ENCODE measurements at places on chromosomes 6 and 20.
A peak's percentile ranks its signal among the peaks of the same experiment; 100 is the strongest.

DNA sequence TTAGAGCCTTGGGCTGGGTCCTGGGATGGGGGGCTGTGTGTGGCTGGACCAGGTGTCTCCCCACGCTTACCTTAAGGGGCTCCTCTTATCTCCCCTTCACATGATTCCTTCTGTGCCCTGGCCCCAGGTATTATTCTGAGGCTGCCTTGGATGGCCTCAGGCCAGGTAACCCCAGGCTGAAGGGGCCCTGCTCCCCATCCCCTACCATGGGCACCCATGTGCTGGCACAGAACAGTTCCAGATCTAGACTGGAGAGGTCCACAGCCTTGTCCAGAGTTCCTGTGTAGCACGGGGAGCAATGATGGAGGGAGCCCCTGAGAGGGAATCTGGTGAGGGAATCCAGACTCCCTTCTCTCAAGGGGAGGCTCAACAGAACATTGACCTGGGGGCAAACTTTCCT is 32.1 kb downstream of the MOCS1 start:
- no peak for DNase-seq

DNA sequence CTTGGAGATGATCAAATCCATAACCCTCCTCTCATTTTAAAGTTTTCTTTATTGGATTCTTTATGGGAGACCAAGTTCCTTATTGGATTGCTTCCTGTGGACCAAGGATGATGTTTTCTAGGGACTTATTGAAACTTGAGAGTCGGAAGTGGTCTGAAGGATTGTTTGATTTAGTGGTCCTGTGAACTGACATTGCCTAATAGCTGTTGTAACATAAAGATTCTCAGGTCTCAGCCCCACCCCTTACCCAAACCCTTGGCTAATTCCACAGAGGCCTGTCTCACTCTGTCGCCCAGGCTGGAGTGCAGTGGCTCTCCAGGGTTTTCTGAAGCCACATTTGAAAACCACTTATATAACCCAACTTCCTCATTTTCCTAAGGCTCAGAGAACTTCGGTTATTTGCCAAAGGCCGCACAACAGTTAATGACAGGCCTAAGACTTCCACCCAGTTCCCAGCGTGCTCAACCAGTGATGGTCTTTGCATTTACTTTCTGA is 77.0 kb downstream of the ATXN1 start:
- DNase-seq: no peak

- no peak for DNase-seq
These were observed 1112.3 kb upstream of the CITED2 start for GRCh38 chr6:140486450-140487361.

- no peak for DNase-seq
These were observed 54.7 kb upstream of the TRIM39 start for GRCh38 chr6:30272032-30272431.

DNA sequence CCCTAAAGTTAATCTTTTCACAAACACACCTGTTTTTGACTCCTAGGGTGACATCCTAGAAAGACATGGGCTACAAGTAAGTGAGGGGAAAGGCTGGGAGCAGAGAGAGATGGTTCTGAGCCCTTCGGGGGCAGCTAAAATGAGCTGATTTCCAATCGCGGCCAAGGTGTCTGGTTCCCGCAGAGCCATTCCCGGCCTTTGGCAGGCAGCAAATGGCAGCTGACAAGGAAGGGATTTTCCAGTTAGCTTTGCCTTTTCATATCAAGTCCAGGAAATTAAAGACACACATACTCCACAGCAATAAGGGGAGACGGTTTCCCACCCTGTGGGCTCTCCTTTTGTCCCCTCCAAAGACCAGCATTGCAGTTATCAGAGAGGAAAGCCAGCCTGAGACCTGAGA is 228.5 kb downstream of the ZMYND8 start:
- DNase-seq: no peak

DNA sequence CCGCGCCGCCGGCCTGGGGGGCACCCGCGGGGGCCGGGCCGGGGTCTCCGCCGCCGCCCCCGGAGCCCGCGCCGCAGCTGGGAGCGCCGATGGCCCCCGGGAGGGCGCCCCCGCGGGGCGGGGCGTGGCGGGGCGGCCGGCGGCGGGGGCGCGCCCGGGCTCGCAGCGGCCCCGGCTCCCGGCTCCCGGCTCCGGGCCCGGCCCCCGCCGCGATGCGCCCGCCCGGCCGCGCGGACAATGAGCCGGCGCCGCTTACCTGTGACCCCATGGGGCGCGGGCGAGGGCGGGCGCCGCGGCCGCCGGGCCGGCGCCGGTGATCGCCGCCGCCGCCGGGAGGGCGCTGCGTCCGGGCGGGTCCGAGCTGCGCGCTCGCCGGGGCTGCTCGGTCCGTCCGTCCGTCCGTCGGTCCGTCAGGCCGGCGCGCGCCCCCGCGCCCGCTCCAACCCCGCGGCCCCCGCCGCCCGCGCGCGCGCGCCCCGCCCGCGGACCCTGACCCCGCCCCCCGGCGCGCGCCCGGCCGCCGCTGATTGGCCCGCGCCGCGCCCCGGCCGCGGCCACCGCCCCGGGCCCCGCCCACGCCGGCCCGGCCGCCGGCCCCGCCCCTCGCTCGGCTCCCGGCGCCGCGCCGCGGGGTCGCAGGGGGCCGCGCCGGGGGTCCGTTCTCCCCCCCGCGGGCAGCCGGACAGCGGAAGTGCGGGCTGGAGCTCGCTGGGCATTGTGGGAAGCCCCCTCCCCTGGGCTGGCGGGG is at the start of gene ZBTB46:
TSS of gene ZBTB46 (minus strand) at position 424 of the 748 bp plus-strand sequence. CDS start 40,507 bp downstream, outside the sequence.
- peak; percentile 42 for DNase-seq

DNA sequence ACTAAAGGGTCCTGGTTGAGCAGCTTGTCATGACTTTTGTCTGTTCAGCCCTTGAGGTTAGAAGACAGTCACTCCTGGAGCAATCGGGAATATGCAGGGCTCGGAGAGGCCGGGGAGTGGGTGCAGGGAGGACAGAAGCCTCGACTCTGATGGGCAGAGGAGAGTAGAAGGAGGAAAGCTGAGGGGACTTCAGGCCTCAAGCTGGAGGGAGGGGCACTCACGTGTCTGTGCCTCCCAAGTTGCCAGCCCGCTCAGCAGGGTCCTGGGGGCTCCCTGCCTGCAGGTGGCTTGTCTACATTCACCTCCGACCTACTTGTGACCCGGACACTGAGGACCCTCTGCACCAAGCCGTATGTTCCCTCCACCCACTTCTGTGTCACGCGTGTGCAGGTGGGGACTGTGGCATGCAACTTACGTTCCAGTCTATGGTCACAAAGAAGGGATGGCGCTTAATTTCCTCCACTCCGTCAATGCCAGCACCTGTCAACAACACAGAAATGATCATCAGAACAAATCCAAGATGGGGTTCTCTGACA is 86.8 kb upstream of the MPC1 start:
- no peak for DNase-seq

GRCh38 chr6:134636186-134636799 is 313.6 kb downstream of the ALDH8A1 start:
- DNase-seq: no peak

GRCh38 chr6:135935941-135936601 is 84.6 kb downstream of the PDE7B start:
- DNase-seq: no peak

GRCh38 chr20:53826597-53827291 is 233.1 kb upstream of the ZNF217 start:
- no peak for DNase-seq

- DNase-seq: no peak
These were observed 110.2 kb downstream of the SASH1 start for GRCh38 chr6:148452876-148453275.

- peak; percentile 8 for DNase-seq
These were observed 54.0 kb downstream of the PSMG4 start for GRCh38 chr6:3312604-3313231.

GRCh38 chr20:24208652-24209051 is 220.1 kb upstream of the GGTLC1 start:
- peak; percentile 67 for DNase-seq

GRCh38 chr6:168258795-168259194 is 60.8 kb downstream of the DACT2 start:
- DNase-seq: no peak

GRCh38 chr6:4668271-4669179 is 107.7 kb upstream of the CDYL start:
- no peak for DNase-seq

- DNase-seq: no peak
These were observed 26.6 kb upstream of the ELMO2 start for GRCh38 chr20:46433051-46433450.

DNA sequence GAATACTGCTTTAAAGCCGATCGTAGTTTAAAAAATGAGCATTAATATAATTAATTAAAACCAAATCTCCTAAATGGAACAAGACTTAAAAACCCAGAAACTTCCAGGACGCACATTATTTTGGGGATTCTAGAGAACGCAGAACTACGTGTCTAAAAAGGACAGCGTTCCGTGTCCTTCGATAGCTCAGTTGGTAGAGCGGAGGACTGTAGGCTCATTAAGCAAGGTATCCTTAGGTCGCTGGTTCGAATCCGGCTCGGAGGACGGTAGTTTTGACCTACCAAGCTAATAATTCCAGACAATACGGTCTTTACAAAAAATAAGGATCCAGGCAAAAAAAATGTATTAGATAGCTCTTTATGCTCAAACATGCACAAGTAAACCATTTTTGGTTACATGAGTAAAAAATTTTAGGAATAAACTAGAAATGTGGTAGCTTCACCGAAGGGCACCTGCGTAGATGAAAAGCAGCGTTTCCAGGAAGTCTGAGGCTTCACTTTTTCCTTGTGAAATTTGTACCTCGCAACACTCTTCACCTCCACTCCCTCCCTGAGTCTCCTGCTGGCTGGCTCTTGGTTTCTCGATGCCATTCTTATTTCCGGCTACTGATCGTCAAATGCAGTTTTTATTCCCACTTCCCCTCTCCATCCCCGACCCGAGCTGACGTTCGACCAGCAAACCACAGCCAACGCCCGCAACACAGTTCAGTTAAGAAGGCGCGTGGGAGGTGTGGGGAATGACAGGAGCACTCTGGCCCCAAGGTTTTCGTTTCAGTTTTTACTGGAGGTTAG is 19.6 kb upstream of the ABT1 start:
- peak; percentile 83 for DNase-seq

DNA sequence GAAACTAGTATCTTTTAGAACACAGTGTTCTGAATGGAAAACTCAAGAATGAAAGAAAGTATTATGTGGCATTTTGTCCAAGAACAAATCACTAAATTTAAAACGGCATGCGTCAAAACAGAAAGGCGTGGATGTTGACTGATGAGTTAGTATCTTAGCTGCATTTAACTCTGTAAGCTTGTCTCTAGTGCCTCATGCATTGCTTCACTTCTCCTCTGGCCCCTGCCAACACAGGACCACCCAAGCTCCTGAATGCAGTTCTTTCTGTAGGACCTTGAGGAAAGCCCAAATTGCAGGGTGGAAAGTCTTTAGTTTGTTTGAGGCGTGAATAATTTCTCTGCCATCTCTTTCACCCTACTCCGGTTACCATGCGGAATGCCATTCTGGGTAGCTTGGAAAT is 632.2 kb downstream of the COL12A1 start:
- no peak for DNase-seq

- DNase-seq: no peak
These were observed 58.3 kb upstream of the PDE10A start for GRCh38 chr6:165721356-165721755.

DNA sequence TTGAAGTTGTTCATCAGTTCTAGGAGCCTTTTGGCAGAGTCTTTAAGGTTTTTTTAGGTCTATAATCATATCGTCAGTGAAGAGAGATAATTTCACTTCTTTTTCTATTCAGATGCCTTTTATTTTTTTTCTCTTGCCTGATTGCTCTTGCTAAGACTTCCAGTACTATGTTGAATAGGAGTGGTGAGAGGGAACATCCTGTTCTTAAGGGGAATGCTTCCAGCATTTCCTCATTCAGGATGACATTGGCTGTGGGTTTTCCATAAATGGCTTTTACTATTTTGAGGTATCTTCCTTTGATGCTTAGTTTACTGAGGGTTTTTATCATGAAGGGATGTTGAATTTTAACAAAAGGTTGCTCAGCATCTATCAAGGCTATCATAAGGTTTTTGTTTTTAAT is 109.5 kb downstream of the CLVS2 start:
- no peak for DNase-seq

GRCh38 chr6:50974319-50974718 is 155.6 kb downstream of the TFAP2B start:
- no peak for DNase-seq

GRCh38 chr6:12152023-12152970 is 137.9 kb upstream of the EDN1 start:
- no peak for DNase-seq

GRCh38 chr20:14561741-14562221 is 224.4 kb upstream of the FLRT3 start:
- DNase-seq: no peak

GRCh38 chr6:68046302-68046701 is 588.8 kb upstream of the ADGRB3 start:
- DNase-seq: no peak

- DNase-seq: no peak
These were observed 135.9 kb upstream of the DTNBP1 start for GRCh38 chr6:15798533-15799255.

- no peak for DNase-seq
These were observed 454.6 kb upstream of the EYS start for GRCh38 chr6:66161546-66162108.

GRCh38 chr6:116954938-116955337 is 77.9 kb downstream of the RFX6 start:
- no peak for DNase-seq

GRCh38 chr6:54579011-54579410 is 267.6 kb upstream of the FAM83B start:
- DNase-seq: no peak

DNA sequence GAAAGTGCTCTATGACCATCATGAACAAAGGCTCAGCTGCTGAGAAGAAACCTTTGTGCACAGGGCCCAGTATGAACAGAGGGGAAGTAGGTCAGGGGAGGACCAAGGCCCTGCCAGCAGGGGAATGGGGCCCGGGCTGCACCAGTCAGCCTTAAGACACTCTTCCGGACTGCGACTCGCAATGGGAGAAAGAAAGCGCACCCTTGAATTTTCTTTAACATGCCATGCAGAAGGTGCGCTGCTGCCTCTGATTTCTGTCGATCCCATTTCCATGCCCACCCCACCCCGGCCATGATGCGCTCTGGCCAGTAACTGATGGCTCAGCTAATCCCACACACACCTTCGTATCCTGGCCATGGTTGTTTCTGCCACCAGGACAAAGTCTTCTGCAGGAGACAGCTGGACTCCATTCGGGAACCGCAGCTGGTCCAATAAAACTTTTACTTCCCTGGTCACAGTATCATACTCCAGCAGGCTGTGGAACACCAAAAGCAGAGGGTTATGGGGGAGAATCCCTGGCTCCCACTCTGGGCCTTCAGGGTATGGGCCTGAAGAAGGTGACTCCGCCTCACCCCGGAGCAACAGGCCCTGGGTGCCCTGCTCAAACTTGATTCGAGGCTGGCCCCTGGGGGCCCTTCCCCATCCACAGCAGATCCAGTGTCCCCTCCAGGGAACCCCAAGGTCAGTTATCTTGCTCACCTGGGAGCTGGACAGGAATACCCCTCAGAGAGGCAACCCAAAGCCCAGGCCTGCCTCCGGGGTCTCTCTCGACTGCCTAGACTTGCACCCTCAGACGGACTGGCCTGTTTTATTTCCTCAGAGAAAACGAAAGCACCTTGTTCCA is 20.3 kb downstream of the CST7 start:
- no peak for DNase-seq
